ENCODE measurements at places on chromosomes 1 and 21.

DNA sequence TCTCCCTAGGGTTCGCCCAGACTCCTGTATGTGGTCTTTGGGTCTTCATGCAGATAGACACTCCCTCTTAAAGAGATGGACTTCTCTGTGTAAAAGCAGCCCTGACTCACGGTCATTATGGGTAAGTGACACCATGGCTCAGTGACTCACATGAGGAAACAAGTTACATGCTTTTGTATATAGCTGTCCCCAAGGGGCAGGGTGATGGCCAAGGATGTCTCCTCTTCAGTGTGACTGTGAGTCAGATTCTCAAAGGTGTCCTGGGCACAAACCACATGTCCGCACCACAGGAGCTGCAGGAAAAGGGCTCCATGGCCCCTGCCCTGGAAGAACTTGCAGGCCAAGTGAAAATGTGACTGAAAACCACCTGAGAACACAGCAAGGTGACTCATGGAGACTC lies 380.4 kb downstream of the NPHP4 start:
- DNase-seq, result no peak

GRCh38 chr1:202143768-202144401 lies 652 bp downstream of the ARL8A start:
- DNase-seq, result no peak

DNA sequence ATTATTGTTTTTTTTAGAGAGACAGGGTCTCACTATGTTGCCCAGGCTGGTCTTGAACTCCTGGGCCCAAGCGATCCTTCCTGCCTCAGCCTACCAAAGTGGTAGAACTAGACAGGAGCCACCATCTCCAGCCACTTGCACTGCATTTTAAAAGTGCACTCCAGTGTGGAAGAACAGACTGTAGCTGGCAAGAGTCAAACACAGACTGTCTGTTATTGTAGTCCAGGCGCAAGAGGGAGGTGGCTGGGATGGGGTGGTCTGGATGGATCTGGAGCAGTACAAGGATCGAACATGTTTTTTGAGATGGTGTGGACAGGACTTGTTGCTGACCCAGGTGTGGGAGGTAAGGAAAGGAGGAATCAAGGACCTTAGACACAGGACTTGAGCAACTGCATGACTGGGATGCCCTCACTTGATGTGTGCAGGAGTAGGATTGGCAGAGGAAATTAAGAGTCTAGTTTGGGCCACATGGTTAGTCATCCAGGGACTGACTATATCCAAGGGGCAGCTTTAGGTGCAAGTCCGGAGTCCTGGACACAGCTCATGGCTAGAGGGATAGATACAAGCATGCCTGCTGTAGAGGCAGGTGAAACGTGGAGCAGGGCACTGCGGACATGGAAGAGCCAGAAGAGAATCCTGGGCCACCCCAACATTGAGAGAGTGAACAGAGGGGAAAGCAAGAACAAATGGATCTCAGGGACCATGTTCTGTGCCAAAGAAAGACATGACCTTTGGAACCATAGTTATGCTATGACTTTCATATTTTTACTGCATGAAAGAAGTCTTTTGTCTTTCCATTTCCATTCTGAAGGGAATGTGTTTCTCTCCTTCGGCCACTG lies 42.0 kb downstream of the ELK4 start:
- no peak for DNase-seq

DNA sequence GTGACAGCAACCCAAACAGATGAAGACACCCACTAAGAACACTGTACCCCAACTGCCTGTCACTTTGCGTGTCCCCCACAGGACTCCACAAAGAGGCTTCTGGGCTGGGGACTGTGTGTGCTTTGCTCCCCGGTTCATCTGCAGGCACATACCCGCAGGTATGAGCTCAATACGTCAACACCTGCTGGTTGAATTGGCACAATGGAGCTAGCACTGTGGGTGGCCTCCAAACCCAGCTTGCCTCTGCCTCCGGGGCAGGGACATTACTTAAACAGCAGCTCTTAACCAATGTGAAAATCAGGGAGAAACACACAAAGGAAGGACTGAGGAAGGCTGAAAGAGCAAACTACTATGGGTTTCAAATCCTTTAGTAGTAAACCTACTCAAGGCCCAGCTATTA lies 140.2 kb upstream of the TIAM1 start:
- DNase-seq, result no peak

- DNase-seq, result no peak
Observed at GRCh38 chr1:198918920-198919319, 280.1 kb downstream of the PTPRC start.

DNA sequence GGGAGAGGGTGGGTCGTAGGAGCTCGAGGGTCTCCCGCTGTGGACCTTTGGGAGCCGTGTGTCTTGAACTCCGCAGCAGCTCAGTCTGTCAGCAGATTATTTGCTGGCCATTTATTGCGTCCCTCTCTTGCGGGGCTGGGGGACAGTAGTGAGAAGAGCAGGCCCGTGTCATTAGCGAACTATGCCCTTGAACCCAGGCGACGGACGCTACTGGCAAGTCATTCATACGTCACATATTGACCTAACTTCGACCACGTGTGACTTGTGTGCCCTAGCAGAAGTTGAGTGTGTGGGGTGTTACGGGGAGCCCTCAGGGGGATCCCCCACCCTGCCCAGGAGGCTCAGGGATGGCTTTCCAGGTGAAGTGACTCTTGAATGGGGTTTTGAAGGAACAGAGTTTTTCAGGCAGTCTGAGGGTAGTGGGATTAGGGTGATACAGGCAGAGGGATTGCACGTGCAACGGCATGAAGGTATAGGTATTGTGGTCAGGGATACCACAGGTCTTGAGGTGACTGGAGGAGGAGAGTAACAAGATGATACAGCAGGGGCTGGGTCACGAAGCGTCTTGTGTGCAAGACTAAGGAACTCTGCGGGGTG lies 13.0 kb downstream of the RCC1 start:
- DNase-seq, result no peak

GRCh38 chr1:162169031-162169790 lies 99.7 kb downstream of the NOS1AP start:
- DNase-seq, result no peak

- no peak for DNase-seq
Observed at GRCh38 chr1:30745834-30746208, 11.8 kb downstream of the LAPTM5 start.

DNA sequence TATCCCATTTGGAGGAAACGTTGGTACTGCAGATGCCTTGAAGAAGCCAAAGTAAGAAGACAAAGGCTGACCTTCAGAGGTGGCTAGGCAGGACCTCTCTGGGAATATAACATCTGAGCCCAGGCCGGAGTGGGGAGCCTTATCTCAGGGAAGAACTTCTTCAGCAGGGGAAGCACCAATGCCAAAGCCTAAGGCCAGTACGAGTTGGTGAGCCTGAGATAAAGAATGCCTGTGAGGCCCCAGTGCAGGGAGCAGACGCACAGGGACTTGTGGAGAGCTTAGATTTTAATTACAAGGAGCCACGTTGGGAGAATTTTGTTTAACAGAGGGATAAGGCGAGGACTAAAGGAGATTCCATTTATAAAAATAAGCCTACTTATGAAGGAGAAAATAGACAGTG lies 468.8 kb upstream of the RUNX1 start:
- DNase-seq, result no peak

DNA sequence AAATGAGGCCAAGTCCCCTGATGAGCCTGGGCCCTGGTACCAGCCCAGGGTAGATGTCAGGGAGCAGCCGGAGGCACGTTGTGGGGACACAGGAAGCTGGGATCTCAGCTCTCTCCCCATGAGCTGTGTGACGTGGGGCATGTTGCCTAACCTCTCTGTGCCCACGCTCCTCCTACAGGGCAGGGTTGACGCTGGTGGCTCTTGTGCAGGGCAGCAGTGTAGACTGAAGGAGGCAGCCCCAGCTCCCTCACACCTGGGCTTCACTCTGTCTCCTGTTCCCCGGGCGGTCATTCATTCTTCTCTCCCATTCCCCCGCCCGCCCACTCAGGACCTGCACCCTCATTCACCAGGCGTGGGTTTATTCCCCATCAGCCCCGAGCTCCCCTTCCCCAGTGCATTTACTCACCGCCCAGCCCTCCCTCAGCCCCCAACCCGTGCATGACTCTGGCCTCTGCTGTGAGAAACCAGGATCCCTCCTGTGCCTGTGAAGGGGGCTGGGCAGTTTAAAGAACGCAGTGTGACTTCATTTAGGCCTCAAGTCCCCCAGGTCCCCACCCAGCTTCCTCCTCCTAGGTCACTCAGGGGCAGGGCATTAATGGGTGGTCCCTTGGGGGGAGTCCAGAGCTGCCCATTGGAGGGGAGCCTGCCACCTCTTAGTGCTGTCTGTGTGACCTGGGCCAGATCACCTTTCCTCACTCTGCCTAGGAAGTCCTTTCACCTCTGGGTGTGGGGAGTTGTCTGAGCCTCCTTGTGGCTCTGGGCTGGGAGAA lies 285.7 kb downstream of the PTPRU start:
- no peak for DNase-seq

- DNase-seq, result no peak
Observed at GRCh38 chr1:223364685-223365382, 858 bp upstream of the SUSD4 start.

- no peak for DNase-seq
Observed at GRCh38 chr1:40872276-40872675, 10.1 kb upstream of the CITED4 start.

DNA sequence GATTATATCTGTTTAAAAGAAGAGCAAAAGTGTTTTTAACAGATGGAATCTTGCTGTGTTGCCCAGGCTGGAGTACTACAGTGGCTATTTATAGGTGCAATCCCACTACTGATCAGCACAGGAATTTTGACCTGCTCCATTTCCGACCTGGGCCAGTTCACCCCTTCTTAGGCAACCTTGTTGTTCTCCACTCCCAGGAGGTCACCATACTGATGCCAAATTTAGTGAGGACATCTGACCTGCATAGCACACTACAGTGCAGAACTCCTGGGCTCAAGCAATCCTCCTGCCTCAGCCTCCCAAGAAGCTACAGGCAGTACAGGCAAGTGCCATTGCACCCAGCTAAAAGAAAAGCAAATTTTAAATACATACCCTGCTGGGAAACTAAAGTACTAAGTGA lies 11.3 kb upstream of the NUP210L start:
- DNase-seq, result no peak

- no peak for DNase-seq
Observed at GRCh38 chr1:204134103-204134502, 17.7 kb downstream of the ETNK2 start.

DNA sequence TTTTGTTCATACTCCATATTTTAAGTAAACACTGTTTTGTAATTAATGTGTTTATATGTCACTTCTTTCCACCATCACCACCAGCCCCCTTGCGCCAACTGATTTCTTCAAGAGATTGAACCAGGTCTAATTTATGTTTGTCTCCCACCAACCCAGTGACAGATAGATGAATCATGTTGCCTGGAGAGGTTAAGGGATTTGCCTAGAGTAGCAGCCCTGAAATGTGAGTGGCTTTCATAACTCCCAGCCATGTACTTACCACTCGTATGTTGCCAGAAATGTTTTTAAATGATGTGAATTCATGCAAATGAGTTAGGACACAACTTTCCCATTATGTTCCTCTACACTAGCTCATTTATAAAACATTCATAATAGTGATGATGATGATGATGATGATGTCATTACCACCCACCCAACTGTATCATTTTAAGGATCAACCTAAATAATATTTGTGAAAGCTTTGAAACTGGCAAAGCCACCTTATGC lies 86.9 kb downstream of the LRRC8D start:
- no peak for DNase-seq

DNA sequence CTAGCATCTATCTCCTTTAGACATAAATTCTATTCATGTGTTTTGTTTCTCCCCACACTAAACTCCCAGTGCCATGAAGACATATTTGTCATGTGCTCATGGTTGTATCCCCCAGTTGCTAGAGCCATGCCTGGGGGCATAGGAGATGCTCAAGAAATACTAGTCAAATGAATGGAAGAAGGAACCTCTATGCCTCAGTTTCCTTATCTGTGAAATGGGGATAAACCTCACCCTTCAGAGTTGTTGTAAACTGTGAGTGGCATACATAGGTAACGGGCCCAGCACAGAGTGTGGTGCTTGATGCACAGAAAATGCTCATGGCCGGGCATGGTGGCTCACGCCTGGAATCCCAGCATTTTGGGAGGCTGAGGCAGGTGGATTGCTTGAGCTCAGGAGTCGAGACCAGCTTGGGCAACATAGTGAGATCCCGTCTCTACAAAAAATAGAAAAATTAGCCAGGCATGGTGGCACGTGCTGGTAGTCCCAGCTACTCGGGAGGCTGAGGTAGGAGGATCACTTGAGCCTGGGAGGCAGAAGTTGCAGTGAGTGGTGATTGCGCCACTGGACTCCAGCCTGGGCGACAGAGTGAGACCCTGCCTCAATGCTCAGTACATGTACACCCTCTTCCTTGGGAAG lies 8.7 kb downstream of the LDLRAD2 start:
- no peak for DNase-seq

- DNase-seq, result no peak
Observed at GRCh38 chr1:16152481-16153087, 3.3 kb downstream of the EPHA2 start.

GRCh38 chr1:4002741-4003140 lies 102.7 kb upstream of the C1orf174 start:
- DNase-seq, result no peak
